ENCODE measurements at places on chromosomes 2 and 18.

- DNase-seq = peak; percentile 52
Observed at GRCh38 chr18:62437235-62438017, 85.4 kb upstream of the ZCCHC2 start.

DNA sequence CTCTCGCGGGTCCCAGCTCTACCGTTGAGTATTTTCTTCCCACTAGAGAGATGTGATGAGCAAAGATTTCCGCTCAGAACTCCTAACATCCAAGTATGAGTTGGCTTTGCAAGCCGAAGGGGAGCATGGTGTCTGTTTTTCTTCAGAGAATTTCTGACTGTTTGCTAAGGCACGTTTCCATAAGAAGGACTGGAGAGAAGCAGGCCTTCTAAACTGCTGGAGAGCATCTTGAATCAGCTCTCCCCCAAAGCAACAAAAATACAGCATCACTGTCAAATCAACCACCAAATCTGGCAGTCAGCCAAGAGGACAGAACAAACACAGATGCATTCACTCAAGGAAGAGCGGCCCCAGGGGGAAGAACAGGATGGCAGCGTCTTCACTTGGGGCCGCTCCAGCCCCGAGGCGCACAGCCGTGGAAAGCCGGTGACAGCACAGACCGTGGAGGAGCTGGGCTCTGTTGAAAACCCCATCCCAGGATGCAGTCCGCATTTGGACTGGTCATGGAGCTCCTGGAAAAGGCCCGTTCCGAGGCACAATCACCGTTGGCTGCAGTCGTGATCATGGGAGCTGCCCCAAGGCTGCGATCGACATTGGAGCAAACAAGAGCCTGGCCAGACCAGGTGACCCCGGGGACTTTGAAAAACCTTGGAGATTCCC lies 101.4 kb downstream of the NFATC1 start:
- DNase-seq = peak; percentile 75

DNA sequence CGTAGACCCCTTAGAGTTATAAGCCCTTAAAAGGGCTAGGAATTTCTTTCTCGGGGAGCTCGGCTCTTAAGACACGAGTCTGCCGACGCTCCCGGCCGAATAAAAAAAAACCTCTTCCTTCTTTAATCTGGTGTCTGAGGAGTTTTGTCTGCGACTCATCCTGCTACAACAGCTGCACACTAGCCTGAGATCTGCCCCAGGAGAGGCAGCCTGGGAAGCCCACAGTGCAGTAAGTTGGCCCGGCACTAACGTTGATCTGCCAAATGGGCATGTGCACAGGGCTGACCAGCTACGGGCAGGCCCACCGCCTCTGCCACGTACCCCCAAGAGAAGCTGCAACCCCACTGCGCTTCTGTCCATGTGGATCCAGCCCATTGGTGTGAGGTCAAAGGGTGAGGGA lies 8.4 kb upstream of the LIMS2 start:
- DNase-seq = no peak

- DNase-seq = no peak
Observed at GRCh38 chr2:11876889-11877288, 130.5 kb downstream of the LPIN1 start.

- no peak for DNase-seq
Observed at GRCh38 chr2:29372185-29372584, 257.0 kb downstream of the CLIP4 start.

DNA sequence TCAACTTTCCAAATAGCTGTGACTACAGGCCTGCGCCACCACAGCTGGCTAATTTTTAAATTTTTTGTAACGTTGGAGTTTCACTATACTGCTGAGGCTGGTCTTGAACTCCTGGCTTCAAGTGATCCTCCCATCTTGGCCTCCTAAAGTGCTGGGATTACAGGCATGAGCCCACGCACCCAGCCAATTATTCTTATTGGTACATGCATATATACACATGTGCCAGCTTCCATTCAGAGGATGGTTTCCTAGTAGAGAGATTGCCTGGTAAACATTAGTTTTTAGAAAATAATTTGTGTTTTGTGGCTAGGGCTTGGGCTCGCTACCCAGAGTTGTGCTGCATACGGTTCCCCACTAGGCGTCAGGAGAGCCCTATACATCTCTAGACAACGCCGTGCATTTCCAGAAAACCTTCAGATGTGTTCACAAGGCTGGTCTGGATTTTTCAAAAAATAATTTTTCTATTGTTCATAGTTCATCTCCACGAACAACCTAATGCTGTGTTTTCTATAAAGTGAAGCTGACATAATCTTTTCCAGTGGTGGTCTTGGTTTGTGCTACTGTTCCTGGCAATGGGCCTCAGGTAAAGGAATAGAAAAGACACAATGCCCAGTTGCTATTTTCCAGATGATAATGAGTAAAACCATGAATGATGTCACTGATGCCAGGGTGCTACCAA lies 14.6 kb upstream of the AFG3L2 start:
- peak; percentile 71 for DNase-seq

DNA sequence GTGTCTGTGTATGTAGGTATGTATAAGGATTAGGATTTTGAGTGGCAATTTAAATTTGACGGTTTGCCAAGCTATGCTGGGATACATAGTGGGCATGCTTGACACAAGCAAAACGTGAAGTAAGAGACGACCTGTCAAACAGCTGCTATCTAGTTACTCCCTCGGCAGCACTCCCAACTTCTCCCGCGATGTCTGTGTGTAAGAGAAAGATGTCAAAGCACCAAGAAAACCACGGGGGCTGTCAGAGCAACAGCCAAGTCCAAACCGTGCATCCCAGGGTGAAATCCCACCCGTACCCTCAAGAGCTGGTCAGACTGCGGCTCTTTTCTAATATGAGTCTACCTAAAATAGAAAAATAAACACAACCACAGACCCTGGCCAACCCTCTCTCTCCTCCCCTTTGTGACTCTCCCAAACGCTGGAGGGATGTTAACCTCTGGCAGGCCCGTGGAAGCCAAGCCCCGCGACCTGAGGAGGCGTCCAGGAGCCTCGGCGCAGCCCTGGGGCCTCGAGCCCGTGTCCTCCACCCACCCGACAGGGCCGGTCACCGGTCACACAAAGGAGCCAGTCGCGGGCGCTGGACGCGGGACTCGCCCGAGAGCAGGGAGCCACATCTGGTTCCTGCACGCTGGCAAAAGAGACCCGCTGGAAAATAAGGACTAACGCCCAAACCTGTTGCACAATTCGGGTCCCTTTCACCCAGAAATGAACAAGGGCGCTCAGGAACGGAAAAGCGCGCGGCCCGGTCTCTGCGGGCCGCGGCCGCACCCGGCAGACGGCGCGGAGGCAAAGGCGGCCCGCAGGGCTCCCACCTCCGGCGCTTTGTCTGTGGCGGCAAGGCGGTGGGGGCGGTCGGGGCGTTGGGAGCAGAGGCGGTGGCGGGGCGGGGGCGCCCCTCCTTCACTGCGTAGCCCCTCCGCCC lies 925 bp downstream of the SESTD1 start:
- peak; percentile 71 for DNase-seq

DNA sequence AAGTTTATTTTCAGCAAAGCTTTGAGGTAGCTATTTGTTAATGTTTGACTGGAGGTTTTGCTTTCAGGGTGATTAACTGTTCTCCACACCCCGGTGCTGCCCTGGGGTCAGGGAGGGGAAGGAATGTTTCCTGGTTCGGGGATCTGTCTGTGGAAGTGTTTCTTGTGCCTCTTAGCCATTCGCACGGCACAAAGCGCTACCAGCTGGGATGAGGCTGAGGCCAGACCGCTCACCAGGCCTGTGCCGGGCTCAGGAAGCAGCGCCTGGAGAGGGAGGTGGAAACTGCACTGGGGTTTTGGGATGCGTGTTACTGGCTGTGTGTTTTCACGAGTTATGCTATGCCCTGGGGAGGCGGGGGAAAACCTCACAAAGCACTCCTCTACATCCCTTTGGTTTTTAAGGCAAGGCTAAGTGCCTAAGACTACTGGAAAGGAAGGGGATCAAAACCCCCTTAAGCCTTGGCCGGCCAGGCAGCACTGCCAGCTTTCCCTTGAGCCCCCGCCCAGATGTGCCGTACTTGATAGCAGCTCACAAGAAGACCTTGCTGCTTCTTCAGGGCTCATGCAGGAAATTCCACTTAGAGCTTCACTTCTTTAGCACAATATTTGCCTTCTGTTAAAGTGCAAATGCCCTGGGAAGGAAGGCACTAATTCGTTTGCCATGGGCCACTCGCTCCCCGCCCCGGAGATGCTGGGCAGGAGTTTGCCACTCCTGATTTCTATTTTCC lies 65.7 kb upstream of the CNGA3 start:
- DNase-seq = no peak

DNA sequence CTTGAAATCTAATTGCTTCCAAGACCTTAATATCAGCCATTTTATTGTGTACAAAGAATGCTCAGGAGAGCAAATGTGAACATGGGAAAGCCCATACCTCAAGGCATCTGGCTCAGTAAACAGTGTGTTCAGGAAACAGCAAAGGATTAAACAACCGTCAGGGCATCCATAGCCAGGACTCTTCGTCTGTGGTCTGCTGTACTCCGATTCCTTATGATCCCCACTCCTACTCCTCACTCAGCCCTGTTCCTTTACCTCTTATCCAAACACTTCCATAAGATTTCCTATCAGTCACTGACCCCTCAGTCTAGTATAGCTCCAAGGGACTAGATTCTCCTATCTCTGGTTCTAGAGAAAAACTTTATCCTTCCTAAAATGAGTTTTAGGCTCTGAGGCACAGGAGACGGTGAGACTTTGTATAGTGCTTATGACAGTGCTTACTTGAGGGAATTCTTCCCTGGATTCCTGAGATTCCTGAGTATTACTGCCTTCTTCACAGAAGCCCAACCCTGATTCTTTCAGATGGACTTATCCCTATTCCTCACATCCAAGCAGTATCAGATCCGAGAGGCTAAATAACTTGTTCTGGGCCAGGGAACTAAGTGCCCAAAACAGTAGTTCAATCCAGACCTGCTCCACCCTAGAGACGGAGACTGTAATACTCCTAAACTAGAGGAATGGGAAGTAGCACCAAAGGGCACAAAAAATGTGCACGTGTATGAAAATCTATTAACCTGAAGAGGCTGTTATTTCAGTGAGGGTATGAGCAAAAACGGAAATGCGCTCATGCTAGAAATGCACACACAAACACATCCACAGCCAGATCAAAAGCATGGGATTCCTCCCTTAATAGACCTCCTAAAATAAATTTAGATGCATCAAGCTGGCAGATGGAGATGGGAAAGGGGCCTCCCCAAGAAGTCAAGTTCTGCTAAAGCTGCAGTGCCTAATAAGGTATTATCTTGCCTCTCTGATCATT lies 42.1 kb upstream of the SIGLEC15 start:
- no peak for DNase-seq

- no peak for DNase-seq
Observed at GRCh38 chr2:85547859-85548607, 9.1 kb downstream of the MAT2A start.

GRCh38 chr2:151907286-151908203 lies 79.3 kb upstream of the ARL5A start:
- no peak for DNase-seq

DNA sequence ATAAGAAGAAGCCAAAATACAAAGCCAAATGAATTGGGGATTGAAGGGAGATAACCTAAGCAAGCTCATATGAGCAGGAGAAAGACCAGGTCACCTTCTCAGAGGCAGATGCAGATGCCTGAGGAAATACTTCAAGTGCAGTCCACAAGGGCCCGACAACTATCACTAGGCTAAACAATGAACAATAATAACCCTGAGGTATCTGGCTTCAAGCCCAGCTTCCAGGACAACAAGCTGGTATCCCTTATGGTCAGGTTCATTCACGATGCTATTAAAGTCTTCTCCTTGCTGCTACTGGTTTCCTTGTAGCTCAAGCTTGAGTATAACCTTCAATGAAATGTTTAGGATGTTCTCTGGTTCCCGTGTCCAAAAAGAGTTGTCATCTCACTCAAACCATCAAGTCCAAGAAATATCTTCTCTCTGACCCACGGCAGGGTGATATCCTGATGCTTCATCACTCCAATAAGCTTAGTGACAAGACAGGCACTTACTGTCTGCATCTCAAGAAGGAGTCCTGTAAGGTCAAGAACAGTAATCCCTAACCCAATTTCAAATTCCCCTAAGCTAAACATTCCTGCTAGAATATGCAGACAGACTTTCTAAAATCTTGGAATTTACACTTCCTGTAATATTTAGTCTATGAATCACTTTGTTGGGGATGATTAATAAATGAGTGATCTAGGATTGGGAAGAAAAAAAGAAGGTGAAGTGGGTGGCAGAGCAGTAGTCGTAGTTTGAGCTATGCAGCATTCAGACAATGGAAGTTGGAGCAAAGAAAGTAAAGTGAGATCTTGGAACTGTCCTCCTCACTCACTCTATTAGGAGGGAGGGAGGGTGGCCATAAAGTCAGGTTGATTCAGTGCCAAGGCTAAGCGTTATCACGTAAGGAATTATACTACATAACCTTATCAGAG lies 33.1 kb downstream of the CHN1 start:
- peak; percentile 17 for DNase-seq

DNA sequence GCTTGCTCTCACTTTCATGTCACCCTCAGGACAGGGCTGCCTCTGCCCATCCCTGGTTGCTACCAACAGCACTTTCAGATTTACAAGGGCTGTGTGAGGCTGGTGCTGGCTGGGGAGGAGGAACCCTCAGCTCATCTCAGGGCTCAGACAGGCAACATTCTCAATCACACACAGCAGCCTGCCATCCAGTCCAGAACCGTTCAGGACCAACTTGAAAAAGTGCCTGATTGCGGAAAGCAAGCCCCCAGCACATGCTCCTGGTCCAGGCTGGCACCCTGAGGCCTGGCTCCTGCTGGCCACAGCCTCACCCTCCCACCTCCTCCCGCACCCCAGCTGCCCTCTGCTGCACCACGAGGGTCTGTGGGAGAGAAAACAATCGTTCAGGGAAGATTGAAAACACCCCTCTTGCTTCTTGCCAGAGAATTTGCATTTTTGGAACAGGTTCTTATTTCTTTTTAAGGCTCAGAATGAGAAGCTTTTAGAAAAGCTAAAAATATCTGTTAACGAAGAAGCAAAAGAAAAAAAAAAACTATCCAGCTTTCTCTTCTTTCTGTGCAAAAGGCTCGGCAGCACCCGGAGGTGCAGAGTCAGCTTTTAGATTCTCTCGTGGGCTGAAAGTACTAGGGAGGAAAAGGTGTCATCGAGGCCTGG lies 403.8 kb upstream of the ID2 start:
- DNase-seq = no peak

DNA sequence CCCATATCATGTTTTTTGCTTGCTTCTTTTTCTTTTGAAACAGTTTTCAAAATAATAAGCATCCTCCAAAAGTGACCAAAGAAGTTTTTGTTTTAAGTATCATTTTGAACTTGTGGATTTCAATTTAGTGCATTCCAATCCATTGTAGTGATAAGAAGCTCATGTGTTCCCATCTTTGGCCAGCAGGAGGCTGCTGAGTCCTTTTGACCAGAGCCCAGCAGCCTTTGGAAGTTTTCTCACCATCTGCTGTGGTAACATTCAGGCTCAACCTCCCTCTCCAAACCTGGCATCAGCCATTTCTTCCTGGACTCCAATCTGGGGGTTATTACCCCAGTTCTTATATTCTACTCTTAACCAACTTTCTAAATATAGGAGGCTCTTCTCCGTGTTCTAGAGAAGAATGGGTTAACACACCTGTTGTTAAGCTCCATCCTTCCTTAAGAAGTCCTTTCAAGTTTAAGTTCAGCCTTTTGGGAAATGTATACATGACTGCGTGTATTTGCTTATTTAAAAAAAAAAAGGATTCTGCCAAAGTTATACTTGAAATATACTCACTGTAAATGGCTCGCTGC lies 39.0 kb upstream of the MAL start:
- peak; percentile 72 for DNase-seq
